ENCODE measurements at places on chromosomes 7 and 10.
A peak's percentile ranks its signal among the peaks of the same experiment; 100 is the strongest.

DNA sequence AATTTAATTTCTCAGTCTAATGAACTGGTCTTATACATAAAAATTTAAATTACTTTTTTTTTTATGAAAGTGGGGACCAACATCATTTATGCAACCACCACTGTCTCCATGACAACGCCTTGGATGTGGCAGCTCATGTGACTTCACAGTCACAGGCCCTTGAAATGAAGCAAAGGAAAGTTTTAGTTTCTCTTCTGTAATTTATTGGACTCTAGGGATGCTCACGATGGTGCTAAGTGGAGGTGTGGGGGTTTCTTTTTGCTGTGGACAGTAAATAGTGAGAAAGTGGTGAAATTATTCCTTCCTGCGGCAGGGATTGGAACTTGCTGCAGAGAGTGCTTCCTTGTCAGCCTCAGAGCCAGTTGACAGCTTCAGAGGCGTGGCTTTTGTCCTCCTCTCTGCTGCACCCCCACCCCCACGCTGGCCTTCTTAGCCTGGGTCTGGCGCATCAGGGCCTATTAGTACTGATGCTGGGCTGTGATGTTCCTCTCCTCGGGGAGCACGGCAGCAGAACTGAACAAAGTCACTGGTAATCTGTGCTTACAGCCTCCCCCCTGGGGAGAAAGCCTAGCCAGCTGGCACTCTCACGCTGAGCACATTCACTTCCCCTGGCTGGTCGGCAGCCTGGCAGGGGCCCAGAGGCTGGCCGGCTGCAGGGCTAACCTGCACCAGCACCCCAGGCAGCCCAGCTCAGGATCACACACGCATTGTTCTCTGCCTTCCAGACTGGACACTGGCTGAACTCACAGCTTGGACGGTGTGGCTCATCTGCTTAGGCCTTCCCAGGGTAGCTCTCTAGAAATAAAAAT, 517.5 kb upstream of the GALNT17 start:
- no peak for DNase-seq

DNA sequence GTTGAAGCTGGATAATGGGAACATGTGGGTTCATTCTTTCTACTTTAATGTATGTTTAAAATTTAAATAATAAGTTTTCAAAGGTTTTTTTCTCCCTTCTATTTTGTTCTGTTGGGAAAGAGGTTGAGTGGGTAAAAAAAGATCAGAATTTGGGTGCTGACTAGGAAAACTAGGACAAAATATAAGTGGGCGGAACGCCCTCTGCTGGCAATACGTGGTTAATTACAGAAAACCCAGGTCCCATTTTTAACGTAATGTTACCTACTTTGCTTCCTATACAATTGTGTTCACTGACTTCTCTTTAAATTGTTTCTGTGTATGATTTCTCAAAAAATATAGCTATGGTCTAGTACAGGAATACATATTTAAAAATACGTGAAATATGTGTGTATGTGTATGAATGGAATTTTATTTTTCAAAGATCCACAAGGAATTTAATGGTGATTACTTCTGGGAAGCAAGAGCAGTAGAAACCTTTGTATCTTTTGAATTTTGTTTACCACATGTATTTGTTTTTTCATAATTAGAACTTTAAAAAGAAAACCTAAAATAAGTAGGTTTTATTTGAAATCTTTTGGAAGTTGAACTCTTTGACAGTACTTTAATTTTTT, 8.7 kb downstream of the ECD start:
- DNase-seq: peak; percentile 53

DNA sequence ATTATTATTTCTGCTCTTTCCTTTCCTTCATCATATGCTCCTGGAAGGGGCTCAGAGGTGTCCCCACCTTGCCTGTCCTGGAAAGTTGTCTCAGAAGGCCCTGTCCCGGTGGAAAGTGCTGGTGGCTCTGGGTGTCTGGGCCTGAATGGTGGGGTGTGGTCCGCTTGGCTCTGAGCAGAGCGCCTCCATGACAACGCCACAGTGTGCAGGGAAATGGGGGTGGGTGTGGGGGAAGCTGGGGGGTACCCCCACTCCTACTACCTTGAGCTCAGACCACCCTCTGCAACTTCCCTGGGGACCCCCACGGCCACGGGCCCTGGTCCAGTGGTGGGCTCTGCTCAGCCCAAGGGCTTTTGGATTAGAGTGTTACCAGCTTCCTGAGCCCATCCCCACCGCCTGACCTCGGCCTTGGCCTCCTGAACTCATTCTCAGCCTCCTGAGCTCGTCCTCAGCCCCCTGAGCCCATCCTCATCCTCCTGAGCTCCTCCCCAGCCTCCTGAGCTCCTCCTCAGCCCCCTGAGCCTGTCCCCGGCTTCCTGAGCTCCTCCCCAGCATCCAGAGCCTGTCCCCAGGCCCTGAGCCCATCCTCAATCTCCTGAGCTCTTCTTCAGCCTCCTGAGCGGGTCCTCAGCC, 106.4 kb upstream of the FAM20C start:
- no peak for DNase-seq

GRCh38 chr10:9786576-9786975, 1231.1 kb upstream of the CELF2 start:
- DNase-seq: no peak

DNA sequence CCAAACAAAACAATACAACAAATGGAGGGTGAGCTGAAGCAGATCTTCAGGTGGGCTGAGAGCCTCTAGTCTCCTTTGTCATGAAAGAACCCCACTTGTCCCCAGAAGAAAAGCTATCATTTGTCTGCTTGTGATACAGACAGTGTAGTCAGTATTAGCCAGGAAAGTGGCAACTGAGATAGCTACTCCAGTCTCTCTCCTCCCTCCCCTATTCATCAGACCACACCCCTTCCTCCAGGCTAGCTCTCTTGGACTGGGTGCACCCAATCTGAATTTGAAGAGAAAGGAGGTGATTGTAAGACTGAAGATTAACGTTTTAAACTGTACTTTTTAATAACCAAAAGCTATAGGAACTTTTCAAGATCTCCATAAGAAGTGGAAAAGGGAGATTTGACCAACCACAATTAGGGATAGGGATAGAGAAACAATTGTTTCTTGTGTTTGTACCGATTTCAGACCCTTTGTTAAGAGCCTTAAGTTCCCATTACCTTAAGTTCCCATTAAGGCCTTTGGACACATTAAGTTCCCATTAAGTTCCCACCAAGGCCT, 14.1 kb downstream of the BMPR1A start:
- DNase-seq: no peak

DNA sequence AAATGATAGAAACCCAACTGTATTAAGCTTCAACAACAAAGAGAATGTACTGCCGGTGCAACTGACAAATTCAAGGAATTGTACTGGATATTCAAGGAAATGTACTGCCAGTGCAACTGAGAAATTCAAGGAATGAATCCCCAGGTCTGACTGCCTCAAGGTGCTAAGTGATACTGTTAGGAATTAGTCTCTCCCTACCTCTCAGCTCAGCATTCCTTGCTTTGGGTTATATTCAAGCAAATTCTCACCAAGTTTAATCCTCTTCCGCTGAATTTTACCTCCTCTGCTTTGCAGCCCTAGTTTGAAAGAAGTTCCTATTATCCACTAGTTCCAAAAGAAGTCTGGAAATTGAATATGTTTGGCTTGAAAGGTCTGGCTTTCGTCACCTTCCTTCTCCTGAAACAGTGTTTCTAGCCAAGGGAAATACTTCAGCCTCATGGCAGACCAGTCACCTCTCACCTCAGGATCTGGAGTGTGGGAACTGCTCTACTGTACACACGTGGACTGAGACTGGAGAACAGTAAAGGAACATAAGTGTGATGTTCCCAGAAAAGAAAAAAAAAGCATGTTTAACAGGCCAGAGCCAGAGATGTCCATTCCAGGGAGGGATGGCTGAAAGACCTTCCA, 60.4 kb downstream of the SORCS1 start:
- no peak for DNase-seq

DNA sequence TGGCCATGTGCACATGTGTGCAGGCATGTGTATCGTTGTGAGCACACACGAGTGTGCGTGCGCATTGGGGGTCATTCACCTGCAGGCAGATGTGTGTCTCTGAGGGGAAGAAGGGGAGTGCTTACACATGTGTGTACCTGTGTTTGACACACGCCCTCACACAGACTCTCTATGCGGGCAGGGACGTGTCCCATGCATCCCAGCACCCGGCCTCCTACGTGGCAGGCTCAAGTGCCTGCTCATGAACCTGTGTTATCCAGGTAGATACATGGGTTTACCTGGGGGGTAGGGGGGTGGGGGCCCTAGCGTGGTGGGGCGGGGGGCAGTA, 18.6 kb downstream of the KCP start:
- no peak for DNase-seq

DNA sequence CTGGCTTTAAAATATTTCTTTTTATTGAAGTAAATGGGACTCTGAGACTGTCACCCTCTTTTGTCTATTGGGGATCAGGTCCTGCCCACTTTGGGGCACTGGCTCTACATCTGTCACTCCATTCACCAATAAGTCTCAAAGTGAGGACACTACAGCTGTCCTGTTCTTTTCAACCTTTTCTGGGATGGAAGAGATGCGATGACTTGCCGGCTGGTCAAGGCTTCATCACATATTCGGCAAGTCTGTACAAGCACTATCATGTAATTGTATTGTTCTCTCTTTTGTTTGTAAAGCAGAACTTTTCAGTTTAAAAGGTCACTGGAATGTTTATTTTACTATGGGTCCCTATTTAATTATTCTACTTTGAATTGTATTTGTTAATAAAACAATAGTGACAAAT, 17.7 kb upstream of the SP8 start:
- no peak for DNase-seq

GRCh38 chr7:12161146-12161545, 49.9 kb upstream of the TMEM106B start:
- DNase-seq: no peak

DNA sequence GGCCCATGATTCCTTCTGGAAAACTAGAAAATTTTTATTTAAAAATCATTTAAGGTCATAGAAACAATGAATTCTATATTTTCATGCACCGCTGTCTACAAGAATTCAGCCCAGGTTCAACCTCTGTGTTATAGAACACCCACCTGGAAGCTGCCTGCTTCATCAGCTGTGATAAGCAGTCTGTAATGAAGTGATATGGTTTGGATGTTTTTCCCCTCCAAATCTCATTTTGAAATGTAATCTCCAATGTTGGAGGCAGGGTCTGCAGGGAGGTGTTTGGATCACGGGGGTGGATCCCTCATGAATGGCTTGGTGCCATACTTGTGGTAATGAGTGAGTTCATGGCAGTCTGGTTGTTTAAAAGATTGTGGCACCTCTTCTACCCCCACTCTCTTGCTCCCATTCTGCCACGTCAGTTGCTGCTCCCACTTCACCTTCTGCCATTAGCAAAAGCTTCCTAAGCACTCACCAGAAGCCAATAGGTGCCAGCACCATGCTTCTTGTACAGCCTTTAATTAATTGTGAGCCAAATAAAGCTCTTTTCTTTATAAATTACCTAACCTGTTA, 55.6 kb downstream of the MRPL32 start:
- no peak for DNase-seq

DNA sequence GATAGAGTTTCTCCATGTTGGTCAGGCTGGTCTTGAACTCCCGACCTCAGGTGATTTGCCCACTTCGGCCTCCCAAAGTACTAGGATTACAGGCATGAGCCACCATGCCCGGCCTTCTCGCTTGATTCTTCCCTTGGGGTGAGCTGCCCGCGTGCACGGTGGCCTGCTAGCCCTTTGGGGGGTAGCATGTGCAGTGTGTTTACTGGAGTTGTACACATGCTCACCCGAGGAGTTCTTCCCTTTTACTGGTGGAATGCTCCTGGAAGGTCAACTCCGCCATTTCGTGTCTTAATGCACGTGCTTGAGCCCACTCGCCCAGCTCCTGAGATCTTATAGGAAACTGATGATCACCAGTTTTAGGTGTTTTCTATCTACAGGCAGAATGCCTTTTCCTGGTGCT, 17.0 kb upstream of the ADAMTS14 start:
- DNase-seq: no peak

DNA sequence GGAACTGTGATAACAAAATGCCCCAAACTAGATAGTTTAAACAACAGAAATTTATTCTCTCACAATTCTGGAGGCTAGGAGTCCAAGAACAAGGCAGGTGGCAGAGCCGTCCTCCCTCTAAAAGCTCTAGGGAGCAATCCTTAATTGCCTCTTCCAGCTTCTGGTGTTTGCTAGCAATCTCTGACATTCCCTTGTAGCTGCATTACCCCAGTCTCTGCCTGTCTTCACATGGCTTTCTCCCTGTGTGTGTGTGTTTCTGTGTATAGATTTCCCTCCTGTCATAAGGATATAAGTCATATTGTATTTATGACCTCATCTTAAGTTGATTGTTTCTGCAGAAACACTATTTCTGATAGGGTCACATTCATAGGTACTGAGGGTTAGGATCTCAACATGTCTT, 177.5 kb downstream of the WNT2 start:
- no peak for DNase-seq

DNA sequence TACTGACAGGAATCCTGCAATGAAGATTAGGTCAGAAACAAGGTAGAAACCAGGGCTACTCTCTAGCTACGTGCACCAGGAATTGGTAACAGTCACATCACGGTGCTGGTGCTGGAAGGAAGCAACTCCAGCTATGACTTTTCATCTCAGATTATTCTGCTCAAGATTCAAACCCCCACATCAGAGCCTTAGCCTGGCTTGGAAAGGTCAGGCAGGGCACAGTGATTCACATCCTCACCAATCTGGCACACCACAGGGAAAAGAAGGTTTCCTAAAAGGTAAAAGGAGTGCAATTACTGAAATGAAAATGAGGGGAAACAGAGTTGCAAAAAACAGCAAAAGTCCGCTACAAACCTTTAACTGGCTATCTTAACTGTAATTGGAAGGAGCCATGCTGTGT, 240.2 kb upstream of the NPSR1 start:
- DNase-seq: no peak

DNA sequence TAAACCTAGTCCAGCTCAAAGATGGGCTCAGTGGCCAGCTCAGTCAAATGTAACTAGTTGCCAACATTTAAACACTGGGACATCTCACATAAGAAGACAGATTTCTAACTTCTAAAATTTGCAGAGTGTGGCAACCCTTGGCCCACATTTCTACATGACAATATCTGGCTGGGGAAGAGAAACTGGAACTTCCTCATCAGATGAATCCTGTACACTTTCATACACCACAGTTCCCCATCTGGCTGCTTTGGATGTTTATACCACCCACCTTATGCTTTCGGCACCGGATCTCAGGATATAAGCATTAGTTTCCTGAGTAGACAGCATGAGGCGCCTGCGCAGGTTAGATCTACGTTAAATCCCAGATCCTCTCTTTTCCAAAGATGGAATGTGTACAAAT, 199.3 kb downstream of the PRKG1 start:
- peak; percentile 88 for DNase-seq

DNA sequence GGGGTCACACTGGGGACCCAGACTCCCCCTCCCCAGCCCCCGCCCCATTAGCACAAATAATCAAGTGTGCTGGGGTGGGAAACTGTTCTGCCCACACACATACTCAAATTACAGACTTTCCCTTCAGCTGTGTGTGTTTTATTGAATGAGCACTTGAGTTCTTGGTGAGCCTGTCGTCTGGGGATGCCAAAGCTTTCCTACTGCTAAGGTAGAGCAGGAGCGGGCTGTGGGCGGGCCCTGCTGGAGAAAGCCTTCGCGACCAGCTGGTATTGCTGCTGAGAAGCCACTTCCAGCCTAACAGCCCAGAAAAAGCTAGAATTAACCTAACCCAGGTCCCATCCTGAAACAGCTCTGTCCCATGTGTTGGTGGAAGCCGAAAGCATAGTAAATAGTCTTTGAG, 87.0 kb upstream of the KMT2E start:
- no peak for DNase-seq

Data from inflammatory macrophage (primary cell).